ENCODE measurements at places on chromosomes 1 and 21.

GRCh38 chr1:21775985-21776562 lies 6.9 kb downstream of the USP48 start:
- peak; percentile 20 for DNase-seq

GRCh38 chr1:81125672-81126071 lies 675.1 kb upstream of the ADGRL2 start:
- no peak for DNase-seq

DNA sequence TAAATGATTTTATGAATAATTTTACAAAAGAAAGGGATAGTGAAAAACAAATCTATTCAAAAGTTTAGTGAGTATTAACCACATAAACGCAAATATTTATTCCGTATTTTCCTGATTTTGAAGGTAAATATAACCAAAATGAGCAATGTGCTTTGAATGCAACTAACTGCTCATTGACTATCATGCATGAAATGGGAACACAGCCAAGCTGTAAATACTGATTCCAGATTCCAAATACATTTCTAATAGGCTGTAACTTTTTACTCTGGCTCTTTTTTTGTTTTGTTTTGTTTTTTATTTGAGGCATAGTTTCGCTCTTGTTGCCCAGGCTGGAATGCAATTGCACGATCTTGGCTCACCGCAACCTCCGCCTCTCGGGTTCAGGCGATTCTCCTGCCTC lies 41.8 kb downstream of the SELENOF start:
- no peak for DNase-seq

DNA sequence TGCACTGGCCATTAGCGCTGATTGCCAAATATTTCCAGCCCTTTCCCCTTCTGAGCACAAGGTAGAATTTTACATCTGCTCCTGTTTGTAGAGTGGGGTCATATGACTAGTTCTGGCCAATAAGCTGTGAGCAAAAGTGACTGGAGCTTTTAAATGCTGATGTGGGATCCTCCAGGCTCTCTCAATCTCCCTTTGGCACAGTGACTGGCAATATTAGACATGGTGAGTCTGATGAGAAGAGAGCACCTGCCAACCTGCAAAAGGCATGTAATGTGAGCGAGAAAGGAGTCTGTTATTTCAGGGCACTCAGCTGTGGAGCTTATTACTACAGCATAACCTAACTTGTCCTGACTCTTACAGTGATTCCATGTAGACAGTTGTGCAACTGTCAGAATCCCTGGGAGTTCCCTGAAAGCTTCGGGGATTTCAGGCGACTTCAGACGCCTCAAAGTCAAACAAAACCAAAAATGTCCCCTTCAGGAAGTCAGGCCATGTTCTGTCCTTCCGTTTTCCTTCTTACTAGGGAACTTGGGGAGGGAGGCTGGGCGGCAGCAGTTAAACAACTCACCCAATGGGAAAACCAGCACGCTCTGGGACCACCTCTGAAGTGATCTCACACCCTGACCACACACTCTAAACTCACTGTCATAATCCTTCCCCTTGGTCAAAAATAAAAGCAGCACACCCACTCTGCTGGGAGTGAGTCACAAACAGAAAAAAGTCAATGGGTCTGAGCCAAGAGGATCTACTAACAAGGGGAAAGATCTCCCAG lies 3.6 kb upstream of the RASSF5 start:
- no peak for DNase-seq

GRCh38 chr1:104468282-104468681 lies 718.6 kb downstream of the AMY1C start:
- DNase-seq = no peak

DNA sequence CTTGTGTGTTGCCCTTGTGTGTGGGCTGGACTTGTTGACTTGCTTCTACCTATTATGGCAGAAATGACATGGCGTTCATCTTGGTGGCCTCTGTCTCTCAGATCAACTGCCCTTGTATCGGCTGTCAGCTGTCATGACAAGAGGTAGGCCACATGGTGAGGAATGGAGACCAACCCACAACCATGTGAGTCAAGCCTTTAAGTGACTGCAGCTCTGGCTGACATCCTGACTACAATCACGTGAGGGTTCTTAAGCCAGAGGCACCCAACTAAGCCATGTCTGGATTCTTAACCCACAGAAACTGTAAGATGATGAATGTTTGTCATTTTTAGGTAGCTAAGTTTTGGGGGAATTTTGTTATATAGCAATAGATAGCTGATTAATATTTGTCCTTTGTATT lies 82.1 kb downstream of the KCND3 start:
- no peak for DNase-seq

GRCh38 chr1:5269901-5270300 lies 615.5 kb downstream of the AJAP1 start:
- DNase-seq = no peak

DNA sequence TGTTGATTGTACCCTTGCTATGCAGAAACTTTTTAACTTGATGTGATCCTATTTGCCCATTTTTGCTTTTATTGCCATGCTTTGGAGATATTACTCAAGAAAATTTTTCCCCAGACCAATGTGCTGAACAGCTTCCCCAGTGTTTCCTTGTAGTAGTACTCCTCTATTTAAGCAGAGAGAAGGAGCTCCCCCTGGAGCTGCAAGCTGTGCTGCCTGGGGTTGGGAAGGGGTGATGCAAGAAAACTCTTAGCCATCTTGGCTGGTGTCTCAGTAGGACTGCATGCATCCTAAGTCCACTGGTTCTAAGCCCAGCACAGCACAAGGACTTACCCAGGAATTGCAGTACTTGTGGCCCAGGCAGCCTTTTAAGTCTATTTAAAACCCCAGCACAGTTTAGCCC lies 121.6 kb downstream of the NTMT2 start:
- no peak for DNase-seq

Measured in HuH-7 (cell line).